A549 treated with DMSO at 1 μM for 4 hours (cell line): ENCODE measurements at places on chromosomes 16 and 17. TPM values are rescaled to one million over a fixed set of nuclear protein-coding genes. Genes with fewer than 3 reads are reported as not detected.

The TMEM186 gene
- total RNA-seq, result 13.4 to 14.4 TPM (median 13.7 TPM) in 5 replicates

The PRSS22 gene
- total RNA-seq, result 2.5 to 4.1 TPM (median 3.0 TPM) in 5 replicates

The USP6 gene
- 0.01 to 0.03 TPM (median 0.02 TPM) in 4 of 5 replicates, not detected in the other for total RNA-seq

The NGFR gene
- total RNA-seq, result 0.52 to 0.83 TPM (median 0.66 TPM) in 5 replicates

The UBALD2 gene
- 45.3 to 95.6 TPM (median 71.1 TPM) in 5 replicates for total RNA-seq

The PPL gene
- 2.5 to 3.0 TPM (median 2.6 TPM) in 5 replicates for total RNA-seq

The KRT20 gene
- total RNA-seq, result 0.29 to 0.47 TPM (median 0.32 TPM) in 5 replicates

The HCRT gene
- total RNA-seq, result 0.32 TPM in 1 of 5 replicates, not detected in the others

The KRT28 gene
- not detected in 5 replicates for total RNA-seq

The ST6GALNAC2 gene
- total RNA-seq, result 0.18 to 0.52 TPM (median 0.25 TPM) in 5 replicates

The WNT3 gene
- 4.3 to 6.4 TPM (median 5.9 TPM) in 5 replicates for total RNA-seq

The GNG13 gene
- not detected in 5 replicates for total RNA-seq

The CNP gene
- total RNA-seq, result 63.1 to 79.7 TPM (median 74.2 TPM) in 5 replicates

The MEFV gene
- not detected in 5 replicates for total RNA-seq

The HOXB4 gene
- total RNA-seq, result 0.08 to 0.18 TPM (median 0.16 TPM) in 5 replicates

The TPPP3 gene
- total RNA-seq, result 10.2 to 14.4 TPM (median 12.0 TPM) in 5 replicates

The LYRM9 gene
- 0.95 to 2.3 TPM (median 1.5 TPM) in 5 replicates for total RNA-seq

The SLC47A1 gene
- 21.7 to 27.1 TPM (median 26.0 TPM) in 5 replicates for total RNA-seq

The CLEC18C gene
- 0.06 to 0.16 TPM (median 0.09 TPM) in 5 replicates for total RNA-seq

The NAGS gene
- 0.77 to 1.4 TPM (median 1.0 TPM) in 5 replicates for total RNA-seq

The PLEKHM1 gene
- total RNA-seq, result 23.5 to 30.6 TPM (median 27.8 TPM) in 5 replicates

The DNAH2 gene
- 0.01 to 0.09 TPM (median 0.02 TPM) in 5 replicates for total RNA-seq

The TPSD1 gene
- total RNA-seq, result not detected in 5 replicates

The ATP2A1 gene
- 1.4 to 3.6 TPM (median 2.4 TPM) in 5 replicates for total RNA-seq

The TANC2 gene
- total RNA-seq, result 15.7 to 27.2 TPM (median 23.0 TPM) in 5 replicates

The CAMTA2 gene
- total RNA-seq, result 22.0 to 37.9 TPM (median 31.6 TPM) in 5 replicates

The ABCC6 gene
- total RNA-seq, result 0.96 to 1.3 TPM (median 1.1 TPM) in 5 replicates

The NTN3 gene
- 0.03 TPM in 1 of 5 replicates, not detected in the others for total RNA-seq

The FKBP10 gene
- 95.7 to 118 TPM (median 108 TPM) in 5 replicates for total RNA-seq

The CPHXL2 gene
- not detected in 5 replicates for total RNA-seq

The SMIM22 gene
- total RNA-seq, result 0.38 TPM in 1 of 5 replicates, not detected in the others

The KRTAP1-1 gene
- not detected in 5 replicates for total RNA-seq

The ABCC3 gene
- total RNA-seq, result 122 to 146 TPM (median 140 TPM) in 5 replicates

The GDPD1 gene
- total RNA-seq, result 0.63 to 1.3 TPM (median 0.98 TPM) in 5 replicates

The TPSG1 gene
- total RNA-seq, result 0.10 to 0.22 TPM (median 0.12 TPM) in 3 of 5 replicates, not detected in the others

The TMEM220 gene
- 1.6 to 3.6 TPM (median 3.0 TPM) in 5 replicates for total RNA-seq

The ADCY9 gene
- 6.6 to 9.2 TPM (median 8.5 TPM) in 5 replicates for total RNA-seq

The AGRP gene
- total RNA-seq, result not detected in 5 replicates

The MYH8 gene
- total RNA-seq, result not detected in 5 replicates

The KCNH6 gene
- not detected in 5 replicates for total RNA-seq

The TADA2A gene
- total RNA-seq, result 11.1 to 13.6 TPM (median 12.7 TPM) in 5 replicates

The MYLK3 gene
- 0.01 to 0.19 TPM (median 0.08 TPM) in 5 replicates for total RNA-seq

The SOST gene
- total RNA-seq, result not detected in 5 replicates

The FAM20A gene
- not detected in 5 replicates for total RNA-seq

The CDT1 gene
- total RNA-seq, result 27.6 to 35.3 TPM (median 30.7 TPM) in 5 replicates

The SOX8 gene
- total RNA-seq, result 1.4 to 1.6 TPM (median 1.5 TPM) in 5 replicates
